Hypothalamus (tissue), 51 donors: ENCODE measurements at places on chromosomes 4 and X.

DNA sequence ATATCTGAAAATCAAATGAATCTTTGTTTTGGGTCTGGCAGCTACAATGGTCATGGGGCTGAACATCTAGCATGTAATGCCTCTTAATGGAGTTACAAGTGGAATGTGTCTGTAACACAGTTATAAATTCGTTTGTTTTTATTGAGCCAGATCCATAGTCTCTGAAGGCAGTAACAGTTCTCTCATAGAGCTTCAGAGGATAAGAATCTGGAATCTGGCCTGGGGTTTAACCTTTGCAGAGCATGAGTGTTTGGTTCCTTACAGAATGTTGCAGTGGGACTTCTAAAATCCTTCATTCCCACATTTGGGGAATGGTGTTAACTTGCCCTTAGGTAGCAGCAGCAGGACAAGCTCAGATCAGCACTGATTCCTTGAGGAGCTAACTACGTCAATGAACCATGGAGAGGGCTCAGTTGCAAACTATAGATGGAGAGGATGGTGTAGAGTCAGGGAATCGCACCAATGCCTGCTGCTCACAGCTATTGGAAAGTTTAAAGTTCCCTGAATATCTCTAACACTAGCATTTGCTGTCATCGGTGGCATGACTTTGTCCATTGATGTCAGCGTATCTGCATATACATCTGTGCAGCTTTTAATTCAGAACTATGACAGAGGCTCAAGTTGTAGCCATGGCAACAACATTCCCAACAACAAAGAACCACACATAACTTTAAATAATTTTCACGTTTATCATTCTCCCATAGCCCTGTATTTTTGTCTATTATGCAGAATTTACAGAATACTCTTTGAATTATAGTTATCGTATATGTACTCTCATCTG is 72.2 kb downstream of the RASGEF1B start:
- DNase-seq = no peak

DNA sequence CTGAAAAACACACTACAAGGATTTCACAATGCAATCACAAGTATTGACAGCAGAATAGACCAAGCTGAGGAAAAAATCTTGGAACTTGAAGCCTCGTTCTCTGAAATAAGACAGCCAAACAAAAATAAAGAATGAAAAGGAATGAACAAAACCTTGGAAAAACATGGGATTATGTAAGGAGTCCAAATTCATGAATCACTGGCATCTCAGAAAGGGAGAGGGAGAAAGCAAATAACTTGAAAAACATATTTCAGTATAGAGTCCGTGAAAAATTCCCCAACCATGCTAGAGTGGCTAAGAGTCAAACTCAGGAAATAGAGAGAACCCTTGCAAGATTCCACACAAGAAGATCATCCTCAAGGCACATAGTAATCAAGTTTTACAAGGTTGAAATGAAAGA is 178.5 kb upstream of the CTSO start:
- DNase-seq = no peak

DNA sequence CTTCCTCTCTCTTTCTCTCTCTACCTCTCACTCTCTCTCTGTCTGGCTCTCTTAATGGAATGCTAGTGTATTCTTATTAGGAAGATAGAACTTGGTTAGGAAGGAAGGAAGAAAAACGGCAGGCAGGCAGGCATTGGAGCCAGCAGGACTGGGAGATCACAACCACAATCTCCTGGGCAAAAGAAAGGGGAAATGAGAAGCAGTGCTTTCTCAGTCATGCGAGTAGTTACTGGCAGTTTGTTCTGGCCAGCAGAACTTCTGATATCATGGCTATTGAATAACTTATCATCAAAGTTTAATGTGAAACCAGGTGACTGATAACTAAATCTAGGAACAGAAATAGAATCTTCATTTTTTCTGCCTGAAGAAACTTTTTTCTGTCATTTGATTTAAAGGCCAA is 60.9 kb upstream of the PAGE1 start:
- no peak for DNase-seq

DNA sequence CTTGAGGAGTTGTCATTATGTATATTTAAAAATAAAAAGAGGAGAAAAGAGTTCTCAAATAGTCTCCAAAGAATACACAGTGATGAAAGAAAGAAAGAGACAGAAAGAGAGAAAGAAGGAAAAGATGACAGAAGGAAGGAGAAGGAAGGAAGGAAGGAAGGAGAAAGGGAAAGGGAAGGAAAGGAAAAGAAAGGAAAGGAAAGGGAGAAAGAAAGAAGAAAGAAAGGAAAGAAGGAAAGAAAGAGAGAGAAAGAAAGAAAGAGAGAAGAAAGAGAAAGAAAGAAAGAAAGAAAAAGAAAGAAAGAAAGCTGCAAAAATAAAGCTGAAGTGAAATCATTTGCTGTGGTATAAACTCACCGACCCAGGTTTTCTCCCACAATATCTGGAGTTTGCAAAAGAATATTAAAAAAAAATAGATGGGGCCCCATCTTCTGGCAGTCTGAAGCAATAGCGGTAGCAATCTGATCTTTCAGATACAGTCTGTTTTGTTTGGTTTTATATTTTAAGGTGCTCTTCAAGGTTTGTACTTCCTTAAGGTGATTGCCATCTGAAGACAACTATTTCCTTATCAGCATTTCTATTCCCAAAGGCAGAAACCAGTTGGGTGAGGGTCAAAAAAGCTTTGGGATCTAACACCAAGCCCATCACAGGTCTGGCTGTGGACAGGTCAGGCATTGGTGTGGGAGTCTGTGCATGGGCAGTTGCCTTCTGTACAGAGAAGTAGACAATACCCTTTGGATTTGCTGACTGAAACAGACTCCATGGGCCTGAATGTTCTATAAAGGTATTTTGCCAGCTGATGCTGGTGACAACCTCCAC is 160.4 kb downstream of the CPEB2 start:
- no peak for DNase-seq

DNA sequence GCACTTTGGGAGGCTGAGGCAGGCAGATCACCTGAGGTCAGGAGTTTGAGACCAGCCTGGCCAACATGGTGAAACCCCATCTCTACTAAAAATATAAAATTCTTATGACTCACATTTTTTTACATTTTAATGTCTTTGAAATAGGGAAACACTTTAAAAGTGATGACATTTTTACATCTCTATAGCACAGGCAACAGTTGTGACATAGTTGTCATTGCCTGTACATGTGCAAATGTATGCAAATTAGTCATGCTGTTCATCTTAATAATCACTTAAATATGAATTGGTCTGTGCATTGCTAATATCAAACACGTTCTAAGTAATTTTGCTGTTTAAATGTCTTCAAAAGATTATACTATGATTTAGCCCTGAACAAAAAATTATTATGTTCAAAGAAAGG is 41.7 kb downstream of the ZGRF1 start:
- DNase-seq = no peak

DNA sequence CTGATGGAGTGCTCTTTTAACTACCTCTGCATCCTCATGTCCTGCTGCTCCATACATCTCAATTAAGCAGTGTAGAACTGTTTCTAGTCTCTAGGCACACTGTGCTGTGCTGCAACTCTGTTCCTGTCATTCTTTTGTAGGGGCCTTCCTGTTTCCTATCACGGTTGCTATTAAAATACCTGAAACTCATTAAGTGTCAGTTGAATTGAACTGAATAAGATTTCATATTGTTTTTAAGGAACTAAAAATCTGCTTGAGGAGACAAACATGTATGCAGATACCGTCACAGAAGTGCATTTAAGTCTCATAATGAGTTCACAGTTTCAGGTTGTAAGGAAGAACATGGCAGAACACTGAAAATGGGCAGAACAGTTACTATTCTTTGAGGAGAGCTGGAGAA is 170.1 kb downstream of the LARP7 start:
- no peak for DNase-seq

DNA sequence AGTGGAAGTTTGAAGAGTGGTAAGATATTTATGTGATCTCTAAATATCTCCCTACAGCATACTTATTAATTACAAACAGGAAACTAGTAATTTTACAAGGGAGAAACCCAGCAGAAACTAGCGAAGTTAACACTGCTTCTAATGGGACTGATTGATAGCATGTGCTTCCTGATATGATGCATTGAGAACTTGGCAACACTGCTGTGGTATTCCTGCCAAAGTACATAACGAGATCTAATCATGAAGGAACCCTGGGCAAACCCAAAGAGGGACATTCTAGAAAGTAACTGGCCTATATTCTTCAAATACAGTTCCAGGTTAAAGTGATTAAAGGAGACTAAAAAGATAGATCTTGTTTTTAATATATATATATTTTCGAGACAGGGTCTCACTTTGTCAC is 4.6 kb upstream of the GPR34 start:
- no peak for DNase-seq

DNA sequence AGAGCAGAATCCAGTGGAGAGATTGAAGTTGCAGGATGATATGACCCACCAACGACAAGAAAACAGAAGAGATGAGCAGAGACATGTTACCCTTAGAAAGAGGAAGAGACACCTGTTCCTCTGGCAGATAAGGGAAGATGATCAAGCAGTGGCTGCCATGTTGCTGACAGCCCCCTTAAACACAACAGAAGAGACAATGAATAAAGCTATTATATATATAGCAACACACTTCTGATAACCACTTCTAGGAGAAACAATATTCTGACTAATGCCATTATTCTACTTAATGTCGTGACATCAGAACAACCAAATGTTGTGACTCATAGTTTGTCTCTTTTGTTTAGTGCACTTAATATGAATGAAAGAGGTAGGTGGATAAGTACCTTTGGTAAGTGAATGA is 44.9 kb downstream of the SH3RF1 start:
- DNase-seq = no peak

DNA sequence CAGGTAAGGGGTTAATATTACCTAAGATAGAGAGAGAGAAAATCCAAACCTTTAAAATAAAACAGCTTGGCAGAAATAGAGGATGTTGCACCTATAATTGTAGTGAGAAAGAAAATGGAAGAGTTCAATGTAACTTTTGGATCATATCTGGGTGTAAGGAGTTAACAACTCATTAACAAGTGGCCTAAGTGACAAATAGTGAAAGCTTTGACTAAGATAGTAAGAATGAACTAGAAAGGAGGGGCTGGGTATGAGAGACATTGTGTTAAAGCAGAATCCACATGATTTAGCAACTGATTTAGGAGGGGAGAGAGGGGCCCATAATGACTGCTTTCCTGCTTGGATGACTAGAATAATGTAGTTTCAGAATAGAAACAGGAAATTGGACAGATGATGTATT is 761.0 kb downstream of the IL1RAPL1 start:
- no peak for DNase-seq

- no peak for DNase-seq
Measured at GRCh38 chrX:48956728-48957414, 536 bp downstream of the OTUD5 start.

- DNase-seq = no peak
Measured at GRCh38 chr4:19879330-19879729, 372.4 kb upstream of the SLIT2 start.

DNA sequence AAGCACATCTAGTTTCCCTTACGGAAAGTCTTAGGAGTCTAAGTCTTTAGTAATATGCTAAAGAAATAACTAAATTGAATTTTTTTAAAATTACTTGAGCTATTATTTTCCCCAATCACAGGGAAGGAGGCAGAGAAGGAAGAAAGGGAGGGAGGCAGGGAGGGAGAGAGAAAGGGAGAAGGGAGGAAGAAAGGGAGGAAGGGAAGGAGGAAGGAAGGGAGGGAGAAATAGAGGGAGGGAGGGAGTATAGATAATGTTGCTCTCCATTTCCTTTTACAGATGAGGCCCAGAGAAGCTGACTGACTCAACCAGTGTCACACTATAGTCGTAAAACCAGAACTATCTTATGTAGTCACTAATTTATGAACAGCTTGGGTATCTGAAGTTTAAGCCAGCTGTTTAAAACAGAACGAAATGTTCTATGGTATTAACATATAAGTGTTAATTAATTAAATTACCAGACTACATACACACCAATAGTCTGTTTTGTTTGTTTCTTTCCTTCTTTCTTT is 14.6 kb downstream of the SH3RF1 start:
- DNase-seq = no peak

DNA sequence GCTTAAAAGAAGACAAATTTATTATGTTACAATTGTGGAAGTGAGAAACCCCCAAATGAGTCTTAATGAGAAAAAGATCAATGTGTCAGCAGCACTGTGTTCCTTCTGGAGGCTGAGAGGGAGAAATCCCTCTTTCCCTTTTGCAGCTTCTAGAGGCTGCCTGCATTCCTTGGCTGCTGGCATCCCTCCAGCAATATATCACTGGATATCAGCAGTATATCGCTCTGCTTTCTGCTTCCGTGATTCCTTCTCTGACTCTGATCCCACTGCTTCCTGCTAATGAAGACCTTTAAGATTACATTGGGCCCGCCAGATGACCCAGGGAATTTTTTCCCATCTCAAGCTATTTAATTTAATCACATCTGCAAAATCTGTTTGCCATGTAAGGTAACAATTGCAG is 1008.0 kb downstream of the RAPGEF2 start:
- DNase-seq = no peak
